Breast epithelium (tissue), 4 donors: ENCODE measurements at places on chromosomes 16 and 17.

DNA sequence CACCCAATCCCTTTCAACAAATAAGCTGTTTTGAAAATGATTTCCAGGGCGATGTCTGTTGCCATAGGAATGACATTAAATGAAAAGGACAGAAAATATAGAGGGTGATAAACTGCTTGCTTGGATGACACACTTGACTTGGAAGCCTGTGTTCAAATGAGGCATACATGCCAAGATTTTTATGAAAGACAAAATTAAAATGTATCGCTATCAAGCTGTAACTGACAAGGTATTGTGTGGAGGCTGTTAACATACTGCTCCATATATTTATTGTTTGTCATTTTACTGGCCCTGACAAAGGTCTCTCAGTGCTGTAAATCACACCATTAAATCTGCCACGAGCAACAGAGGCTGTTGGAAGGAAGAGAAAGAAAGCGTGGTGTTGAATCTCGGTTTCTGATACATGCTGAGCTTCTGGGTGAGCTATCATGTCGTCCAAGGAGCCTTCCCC lies 456.2 kb upstream of the SALL1 start:
- H3K27ac ChIP-seq = no peak overlapping the region
- DNase-seq = no peak
- no peaks in the 10 kb centered on the region for H3K27me3 ChIP-seq
- no peaks in the 10 kb centered on the region for H3K36me3 ChIP-seq

- no peaks in the 10 kb centered on the region for H3K27me3 ChIP-seq
- H3K36me3 ChIP-seq = no peaks in the 10 kb centered on the region
- peaks cover 3% of the 10 kb centered on the region for H3K4me1 ChIP-seq
Measured at GRCh38 chr16:49858200-49859124, 2.5 kb upstream of the ZNF423 start.

GRCh38 chr17:76565728-76566612 lies 19.7 kb downstream of the ST6GALNAC2 start:
- peaks cover 16% of the 10 kb centered on the region for H3K4me1 ChIP-seq
- no peak overlapping the region for H3K4me3 ChIP-seq
- no peak overlapping the region for H3K27ac ChIP-seq
- DNase-seq = no peak
- H3K36me3 ChIP-seq = no peaks in the 10 kb centered on the region

GRCh38 chr17:40482722-40483121 lies 18.7 kb downstream of the TNS4 start:
- no peak for DNase-seq
- H3K36me3 ChIP-seq = no peaks in the 10 kb centered on the region
- no peak overlapping the region for H3K4me3 ChIP-seq
- H3K27ac ChIP-seq = peak overlapping the region; percentile 55

- H3K27me3 ChIP-seq = no peaks in the 10 kb centered on the region
- no peaks in the 10 kb centered on the region for H3K4me1 ChIP-seq
- H3K4me3 ChIP-seq = no peak overlapping the region
- no peak overlapping the region for H3K27ac ChIP-seq
Measured at GRCh38 chr16:13123991-13124390, 222.6 kb downstream of the SHISA9 start.

GRCh38 chr17:45889579-45889978 lies 4.8 kb upstream of the MAPT start:
- DNase-seq = no peak
- no peaks in the 10 kb centered on the region for H3K4me1 ChIP-seq
- H3K27ac ChIP-seq = no peak overlapping the region
- no peaks in the 10 kb centered on the region for H3K27me3 ChIP-seq
- no peaks in the 10 kb centered on the region for H3K36me3 ChIP-seq

GRCh38 chr16:27242868-27243590 lies 25.5 kb downstream of the NSMCE1 start:
- peak overlapping the region; percentile 24 for H3K4me3 ChIP-seq
- H3K4me1 ChIP-seq = no peaks in the 10 kb centered on the region
- no peaks in the 10 kb centered on the region for H3K36me3 ChIP-seq
- DNase-seq = no peak
- H3K27me3 ChIP-seq = no peaks in the 10 kb centered on the region
